ENCODE measurements at places on chromosomes 7 and 10.

GRCh38 chr7:33798686-33799325, 106.5 kb upstream of the BMPER start:
- H3K36me3 ChIP-seq: no peaks in the 10 kb centered on the region
- H3K4me3 ChIP-seq: no peak overlapping the region

DNA sequence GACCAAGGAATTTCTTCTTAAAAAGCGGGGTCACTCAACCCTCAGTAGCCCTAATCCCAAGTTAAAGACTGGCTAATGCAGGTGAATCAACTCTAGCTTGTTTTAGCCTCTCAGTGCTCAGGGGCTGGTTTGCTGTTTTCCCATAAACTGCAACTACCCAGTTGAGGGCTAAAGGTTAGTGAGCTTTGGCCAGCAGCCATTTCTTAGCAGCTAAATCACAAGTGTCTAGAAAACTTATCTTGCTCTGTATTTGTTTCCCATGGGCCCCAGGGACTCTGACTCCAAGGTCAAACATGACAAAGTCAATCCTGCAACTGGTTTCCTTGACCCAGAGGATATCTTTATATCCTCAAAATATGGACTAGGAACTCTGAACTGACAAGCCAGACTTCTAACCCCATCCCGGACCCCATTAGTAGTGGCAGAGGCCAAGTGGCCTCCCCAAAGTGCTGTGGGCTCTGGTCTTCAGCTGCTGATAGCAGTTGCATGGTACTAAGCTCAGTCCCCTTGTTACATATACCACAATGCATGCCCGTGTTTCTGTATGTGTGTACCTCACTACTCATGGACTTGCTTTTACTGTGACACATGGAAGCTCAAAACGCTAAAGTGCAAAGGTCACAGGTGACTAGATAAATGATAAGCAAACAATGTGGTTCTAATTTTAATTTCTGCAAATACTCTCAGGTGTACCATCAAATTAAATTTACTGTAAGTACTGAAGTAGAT, 793.0 kb upstream of the IGFBP3 start:
- peak; percentile 62 for DNase-seq
- H3K4me1 ChIP-seq: peaks cover 12% of the 10 kb centered on the region
- H3K4me3 ChIP-seq: no peak overlapping the region

DNA sequence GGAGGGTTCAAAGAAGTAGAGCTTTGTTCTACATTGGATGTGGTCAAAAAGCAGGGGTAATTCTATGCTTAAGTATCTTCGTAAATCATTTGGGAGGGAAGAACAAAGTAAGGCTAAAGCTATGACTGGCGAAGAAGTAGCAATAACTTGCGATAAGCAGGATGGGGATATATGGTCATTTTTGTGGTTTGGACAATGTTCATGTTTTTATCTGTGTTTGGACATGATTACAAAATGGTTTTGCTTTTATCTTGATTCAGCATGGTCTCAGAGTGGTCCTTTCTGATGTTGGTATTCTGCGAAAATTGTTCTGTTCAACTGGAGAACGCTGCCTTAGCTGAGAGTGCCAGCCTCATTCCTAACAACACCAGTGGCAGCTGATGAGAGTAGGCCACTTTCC, 208.8 kb downstream of the SEMA3A start:
- peaks cover 16% of the 10 kb centered on the region for H3K36me3 ChIP-seq
- H3K4me3 ChIP-seq: no peak overlapping the region
- peak; percentile 24 for DNase-seq
- no peaks in the 10 kb centered on the region for H3K27me3 ChIP-seq

DNA sequence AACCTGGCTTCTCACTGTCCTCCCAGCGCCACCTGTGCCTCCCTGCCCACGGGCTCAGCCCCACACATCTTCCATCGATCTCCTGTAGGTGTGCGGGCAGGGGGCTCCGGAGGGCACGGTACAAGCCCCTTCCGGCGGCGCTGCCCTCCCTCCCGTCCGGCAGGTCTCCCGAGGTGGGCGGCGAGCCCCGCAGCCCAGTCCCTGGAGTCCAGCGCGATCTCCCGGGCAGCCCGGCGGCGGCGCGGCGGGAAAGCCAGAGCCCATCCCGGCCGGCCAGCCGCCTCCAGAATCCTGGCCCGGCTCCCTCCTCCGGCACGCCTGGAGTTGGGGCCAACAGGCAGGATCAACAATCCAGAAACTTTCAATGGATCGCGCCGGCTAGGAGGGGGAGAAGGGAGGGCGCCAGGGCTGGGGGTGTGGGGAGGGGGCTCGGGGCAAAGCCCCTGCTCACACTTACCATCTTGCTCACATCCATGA, 100.1 kb downstream of the HIP1 start:
- peak overlapping the region; percentile 99 for H3K4me3 ChIP-seq
- H3K4me1 ChIP-seq: peaks cover 6% of the 10 kb centered on the region
- peak overlapping the region; percentile 86 for H3K27ac ChIP-seq
- H3K27me3 ChIP-seq: no peaks in the 10 kb centered on the region
- DNase-seq: peak; percentile 59

GRCh38 chr7:15755061-15755460, 68.6 kb upstream of the MEOX2 start:
- no peaks in the 10 kb centered on the region for H3K36me3 ChIP-seq
- no peaks in the 10 kb centered on the region for H3K27me3 ChIP-seq
- no peaks in the 10 kb centered on the region for H3K4me1 ChIP-seq

GRCh38 chr10:63542835-63543575, 21.8 kb downstream of the REEP3 start:
- H3K36me3 ChIP-seq: no peaks in the 10 kb centered on the region
- H3K27ac ChIP-seq: no peak overlapping the region
- H3K27me3 ChIP-seq: no peaks in the 10 kb centered on the region
- DNase-seq: peak; percentile 33

GRCh38 chr10:104117839-104118323, 4.1 kb upstream of the SFR1 start:
- H3K4me1 ChIP-seq: peaks cover 8% of the 10 kb centered on the region
- no peak overlapping the region for H3K4me3 ChIP-seq
- no peaks in the 10 kb centered on the region for H3K36me3 ChIP-seq
- no peak for DNase-seq
- no peaks in the 10 kb centered on the region for H3K27me3 ChIP-seq

- H3K27me3 ChIP-seq: no peaks in the 10 kb centered on the region
- no peak overlapping the region for H3K27ac ChIP-seq
- H3K4me3 ChIP-seq: no peak overlapping the region
- H3K4me1 ChIP-seq: no peaks in the 10 kb centered on the region
- no peak for DNase-seq
- H3K36me3 ChIP-seq: no peaks in the 10 kb centered on the region
Observed at GRCh38 chr10:47450442-47450841, 33.5 kb downstream of the ANXA8 start.

DNA sequence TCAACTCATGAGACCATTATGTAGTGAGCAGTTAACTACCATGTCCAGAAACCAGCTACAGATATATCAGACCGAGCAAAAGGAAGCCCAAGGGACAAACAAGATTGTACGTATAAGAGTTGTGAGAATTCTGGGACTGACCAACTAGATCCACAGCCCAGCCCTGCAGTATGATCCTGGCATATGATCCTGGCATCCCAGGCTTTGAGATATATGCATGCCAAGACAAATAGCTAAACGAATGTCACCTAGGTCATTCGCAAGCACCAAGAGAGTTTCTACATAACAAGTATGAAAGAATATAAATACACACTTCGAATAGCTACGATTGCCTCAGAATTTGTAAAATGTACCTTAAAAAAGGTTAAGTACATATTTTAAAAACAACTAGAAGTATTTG, 56.4 kb upstream of the PMPCB start:
- DNase-seq: no peak
- H3K27me3 ChIP-seq: no peaks in the 10 kb centered on the region
- no peak overlapping the region for H3K27ac ChIP-seq
- no peaks in the 10 kb centered on the region for H3K36me3 ChIP-seq

DNA sequence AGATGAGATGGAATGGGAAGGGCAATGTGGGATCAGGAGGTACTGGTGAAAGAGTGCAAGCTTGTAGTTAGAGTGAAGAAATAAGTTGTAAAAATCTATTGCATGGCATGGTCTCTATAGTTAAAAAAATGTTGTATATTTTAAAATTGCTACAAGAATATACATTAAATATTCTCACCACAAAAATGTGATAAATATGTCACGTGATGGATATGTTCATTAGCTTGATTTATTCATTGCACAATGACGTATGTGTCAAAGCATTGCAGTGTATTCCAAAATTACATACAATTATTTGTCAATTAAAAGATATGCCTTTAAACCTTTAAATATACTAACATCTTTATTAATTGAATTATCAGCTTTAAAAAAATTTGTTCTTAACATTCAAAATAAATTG, 1607.1 kb downstream of the REEP3 start:
- no peak overlapping the region for H3K4me3 ChIP-seq
- H3K4me1 ChIP-seq: no peaks in the 10 kb centered on the region
- H3K36me3 ChIP-seq: no peaks in the 10 kb centered on the region
